HepG2 (cell line): ENCODE measurements at places on chromosomes 12 and 14. TPM values are rescaled to one million over a fixed set of nuclear protein-coding genes. Genes with fewer than 3 reads are reported as not detected.
A peak's percentile ranks its signal among the peaks of the same experiment; 100 is the strongest.

HCAR1 gene
- polyA plus RNA-seq = 4.3 and 4.4 TPM in 2 replicates

CLEC2A gene
- polyA plus RNA-seq = not detected in 2 replicates

- DNase-seq = no peak
Observed at GRCh38 chr12:116959845-116960514, 49.2 kb downstream of the FBXW8 start.

DNA sequence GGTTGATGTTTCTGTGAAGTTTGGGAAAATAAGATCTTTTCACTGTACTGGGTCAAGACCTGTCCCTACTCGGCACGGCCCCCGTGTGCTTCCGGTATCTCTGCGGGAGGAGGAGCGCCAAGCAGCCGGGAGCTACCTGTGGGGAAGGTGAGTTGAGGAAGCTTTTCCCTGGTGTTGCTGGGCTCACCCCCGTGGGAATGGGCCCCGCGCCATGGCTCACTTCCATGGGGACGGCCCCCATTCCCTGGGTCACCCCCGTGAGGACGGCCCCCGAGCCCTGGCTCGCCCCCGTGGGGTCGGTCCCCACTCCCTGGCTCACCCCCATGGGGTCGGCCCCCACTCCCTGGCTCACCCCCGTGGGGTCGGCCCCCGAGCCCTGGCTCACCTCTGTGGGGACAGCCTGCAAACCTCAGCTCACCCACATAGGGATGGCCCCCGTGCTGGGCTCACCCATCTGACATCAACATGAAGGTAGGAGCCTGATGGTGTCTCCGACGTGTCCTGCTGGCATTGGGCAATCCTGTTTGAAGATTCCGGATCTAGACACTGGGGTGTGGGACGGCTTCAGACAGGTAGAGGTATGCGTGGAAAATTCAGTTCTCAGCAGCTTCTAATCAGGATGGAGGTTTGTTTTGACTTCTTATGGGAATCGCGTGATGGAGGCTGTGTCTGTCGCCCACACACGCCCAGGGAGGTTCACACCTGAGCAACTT is 9.1 kb downstream of the LRCOL1 start:
- DNase-seq = no peak

DNA sequence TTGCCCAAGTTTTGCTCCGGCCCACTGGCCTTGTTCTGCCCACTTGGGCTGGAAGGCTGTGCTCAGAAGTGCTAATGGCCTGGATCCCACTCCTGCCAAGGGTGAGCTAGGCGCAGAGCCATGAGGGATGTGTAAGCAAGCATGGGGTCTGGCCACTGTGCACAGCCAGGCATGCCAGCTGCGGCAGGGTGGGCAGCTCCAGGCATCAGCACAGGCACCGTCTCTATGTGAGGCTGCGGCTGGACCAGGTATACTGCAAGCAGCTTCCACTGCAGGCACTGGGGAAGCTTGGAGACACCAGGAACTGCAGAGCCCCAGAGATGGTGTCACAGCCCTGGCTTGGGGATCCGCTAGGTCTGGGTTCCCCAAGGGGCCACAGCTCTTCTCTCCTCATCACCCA is 264.9 kb downstream of the LRIG3 start:
- no peak for DNase-seq

- DNase-seq = no peak
Observed at GRCh38 chr12:19018302-19018970, 111.1 kb upstream of the PLEKHA5 start.

ABCC9 gene
- polyA plus RNA-seq = not detected in 2 replicates

ESPL1 gene
- polyA plus RNA-seq = 5.3 and 5.8 TPM in 2 replicates

ACVRL1 gene
- polyA plus RNA-seq = not detected in 2 replicates

DNA sequence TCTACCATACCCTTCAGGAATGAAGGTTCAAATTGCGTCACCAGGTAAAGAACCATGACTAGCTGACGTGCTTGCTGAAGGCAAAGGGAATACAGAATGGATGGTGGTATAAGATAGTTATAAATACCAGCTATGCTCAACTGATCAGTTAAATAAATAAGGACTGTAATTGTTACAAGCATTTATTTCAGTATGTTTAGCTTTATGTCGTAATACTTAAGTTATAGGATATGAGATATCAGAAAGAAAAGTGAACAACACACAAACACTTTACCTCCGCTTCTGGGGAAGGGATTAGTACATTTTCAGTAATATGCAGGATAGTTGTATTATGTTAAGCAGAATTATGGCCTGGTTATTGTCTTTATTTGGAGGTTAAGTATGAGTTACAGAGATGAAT is 416.1 kb downstream of the BTG1 start:
- no peak for DNase-seq

PAH gene
- 163 and 192 TPM in 2 replicates for polyA plus RNA-seq

GRCh38 chr12:76919383-76920171 is 40.8 kb upstream of the CSRP2 start:
- DNase-seq = no peak

GRCh38 chr14:20609215-20610001 is 18.2 kb upstream of the RNASE12 start:
- DNase-seq = peak; percentile 96

GRCh38 chr12:114704096-114704495 is 20.1 kb upstream of the TBX3 start:
- DNase-seq = no peak

GRCh38 chr14:103846097-103846496 is 1.3 kb downstream of the PPP1R13B start:
- DNase-seq = no peak

DNA sequence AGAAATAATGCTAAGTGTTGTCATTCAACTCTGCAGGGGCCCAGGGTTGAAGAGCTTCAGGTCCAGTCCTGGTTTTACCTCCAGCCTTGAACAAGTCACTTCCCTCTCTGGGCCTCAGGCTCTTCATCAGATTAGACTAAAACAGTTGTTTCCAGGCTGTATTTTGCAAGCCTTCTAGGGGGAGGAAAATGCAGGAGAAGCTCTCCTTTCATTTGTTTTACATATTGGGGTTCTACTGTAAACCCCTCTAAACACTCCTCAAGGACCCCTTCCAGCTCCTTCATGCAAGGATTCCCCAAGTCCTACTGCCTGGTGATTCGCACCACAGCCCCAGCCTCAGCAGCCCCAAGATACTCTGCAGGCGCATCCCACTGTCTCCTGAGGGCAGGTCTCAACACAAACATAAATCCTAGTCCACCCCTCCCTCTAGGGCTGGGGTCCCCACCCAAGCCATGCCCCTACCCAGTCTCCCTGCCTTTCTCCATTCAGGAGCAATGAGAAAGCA is 2.7 kb downstream of the SDR9C7 start:
- peak; percentile 27 for DNase-seq

GRCh38 chr14:91344096-91344495 is 73.5 kb downstream of the CCDC88C start:
- DNase-seq = no peak

DNA sequence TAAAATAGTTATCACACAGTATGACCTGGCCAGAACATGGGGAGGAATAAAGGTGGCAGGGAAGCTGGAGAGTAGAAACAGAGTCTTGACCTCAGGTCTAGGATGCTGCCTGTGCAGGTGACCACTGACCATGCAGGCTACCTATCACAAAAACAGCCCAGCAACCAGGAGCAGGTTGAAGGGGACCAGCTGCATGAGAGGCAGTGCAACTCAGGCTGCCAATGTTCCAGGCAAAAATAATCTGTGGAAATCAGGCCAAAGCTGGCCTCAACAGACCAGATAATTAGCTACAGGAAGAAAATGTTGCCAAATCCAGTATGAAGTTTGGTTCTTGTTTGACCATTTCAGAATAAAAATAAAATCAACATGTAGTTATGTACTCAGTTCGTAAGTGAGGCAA is 72.6 kb downstream of the PDE6H start:
- no peak for DNase-seq

- no peak for DNase-seq
Observed at GRCh38 chr14:94476023-94476422, at the start of gene SERPINA9. SERPINA9 (minus strand) TSS chr14:94476197; CDS start chr14:94469840, 6,357 bp downstream.

MDGA2 gene
- not detected in 2 replicates for polyA plus RNA-seq

MANSC4 gene
- not detected in 2 replicates for polyA plus RNA-seq

PTPRB gene
- polyA plus RNA-seq = 0.05 and 0.07 TPM in 2 replicates

ITGA5 gene
- polyA plus RNA-seq = 0.40 and 0.52 TPM in 2 replicates

RAN gene
- polyA plus RNA-seq = 996 and 1,335 TPM in 2 replicates
